ENCODE measurements at places on chromosomes 2 and 18.
A peak's percentile ranks its signal among the peaks of the same experiment; 100 is the strongest.

DNA sequence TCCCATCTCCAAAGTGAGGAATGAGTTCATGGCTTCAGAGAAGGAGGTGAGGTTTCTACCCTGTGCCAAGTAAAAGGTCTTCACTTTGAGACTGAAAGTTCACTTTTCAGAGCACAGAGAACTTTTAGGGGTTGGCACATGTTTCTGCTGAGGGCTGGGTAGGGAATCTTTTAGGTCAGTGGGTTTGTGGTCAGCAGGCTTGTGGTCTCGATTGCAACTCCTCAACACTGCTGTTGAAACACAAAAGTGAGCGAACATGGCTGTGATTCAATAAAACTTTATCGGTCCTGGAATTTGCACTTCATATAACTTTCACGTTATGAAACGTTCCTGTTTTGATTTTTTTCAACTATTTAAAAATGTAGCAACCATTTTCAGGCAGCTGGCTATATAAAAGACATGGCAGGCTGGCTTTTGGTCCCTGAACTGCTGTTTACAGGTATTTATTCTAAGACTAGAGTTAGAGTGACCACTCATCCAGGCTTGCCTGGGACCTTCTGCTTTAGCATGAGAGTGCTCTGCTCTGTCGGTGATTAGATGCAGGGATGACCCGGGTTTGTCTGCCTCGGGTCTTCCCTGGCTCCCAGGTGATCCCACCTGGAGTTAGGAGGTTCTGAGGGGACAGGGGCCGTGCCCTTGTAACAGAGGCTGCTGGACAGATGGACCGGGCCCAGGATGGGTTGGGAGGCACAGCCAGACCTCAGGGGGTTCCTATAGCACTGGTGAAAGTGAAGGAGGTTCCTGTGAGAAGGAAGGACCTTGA is 62.7 kb upstream of the TAF1B start:
- no peak for DNase-seq

GRCh38 chr2:23399674-23400261 is 14.8 kb downstream of the KLHL29 start:
- DNase-seq = no peak

DNA sequence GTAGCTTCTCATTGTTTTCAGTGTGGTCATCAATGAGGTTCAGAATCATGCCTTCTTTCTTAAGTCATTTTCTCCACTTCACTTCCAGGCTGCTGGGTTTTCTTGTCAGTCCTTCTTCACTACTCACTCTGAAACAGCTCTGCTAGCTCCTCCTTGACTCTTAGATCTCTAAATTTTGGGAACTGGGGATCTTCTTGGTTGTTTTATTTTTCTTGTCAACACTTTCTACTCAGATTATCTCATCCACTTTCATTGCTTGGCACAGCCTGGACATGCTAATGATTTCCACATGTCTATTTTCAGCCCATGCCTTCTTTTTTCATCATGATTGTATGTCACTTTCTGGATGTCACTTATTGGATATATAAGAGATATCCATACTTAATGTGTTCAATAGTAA is 517.8 kb upstream of the DSEL start:
- DNase-seq = no peak

GRCh38 chr2:16223841-16224177 is 283.5 kb downstream of the MYCN start:
- DNase-seq = no peak

DNA sequence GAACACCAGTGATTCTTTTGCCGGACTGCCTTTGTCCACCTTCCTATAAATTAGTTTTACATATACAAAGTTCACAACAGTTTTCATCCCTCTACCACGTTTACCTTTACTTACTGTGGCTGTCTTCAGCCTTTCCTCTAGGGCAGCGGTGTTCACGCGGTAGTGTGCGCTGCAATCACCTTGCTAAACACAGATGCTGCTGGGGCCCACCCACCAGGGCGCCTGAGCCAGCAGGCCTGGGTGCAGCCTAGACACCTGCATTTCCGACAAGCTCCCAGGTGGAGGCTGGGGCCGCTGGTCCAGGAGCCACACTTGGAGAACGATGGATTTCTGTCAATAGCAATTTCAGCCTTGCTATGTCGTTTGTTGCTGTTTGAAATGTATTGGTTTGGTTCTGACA is 83.1 kb downstream of the NDUFA10 start:
- DNase-seq = no peak

DNA sequence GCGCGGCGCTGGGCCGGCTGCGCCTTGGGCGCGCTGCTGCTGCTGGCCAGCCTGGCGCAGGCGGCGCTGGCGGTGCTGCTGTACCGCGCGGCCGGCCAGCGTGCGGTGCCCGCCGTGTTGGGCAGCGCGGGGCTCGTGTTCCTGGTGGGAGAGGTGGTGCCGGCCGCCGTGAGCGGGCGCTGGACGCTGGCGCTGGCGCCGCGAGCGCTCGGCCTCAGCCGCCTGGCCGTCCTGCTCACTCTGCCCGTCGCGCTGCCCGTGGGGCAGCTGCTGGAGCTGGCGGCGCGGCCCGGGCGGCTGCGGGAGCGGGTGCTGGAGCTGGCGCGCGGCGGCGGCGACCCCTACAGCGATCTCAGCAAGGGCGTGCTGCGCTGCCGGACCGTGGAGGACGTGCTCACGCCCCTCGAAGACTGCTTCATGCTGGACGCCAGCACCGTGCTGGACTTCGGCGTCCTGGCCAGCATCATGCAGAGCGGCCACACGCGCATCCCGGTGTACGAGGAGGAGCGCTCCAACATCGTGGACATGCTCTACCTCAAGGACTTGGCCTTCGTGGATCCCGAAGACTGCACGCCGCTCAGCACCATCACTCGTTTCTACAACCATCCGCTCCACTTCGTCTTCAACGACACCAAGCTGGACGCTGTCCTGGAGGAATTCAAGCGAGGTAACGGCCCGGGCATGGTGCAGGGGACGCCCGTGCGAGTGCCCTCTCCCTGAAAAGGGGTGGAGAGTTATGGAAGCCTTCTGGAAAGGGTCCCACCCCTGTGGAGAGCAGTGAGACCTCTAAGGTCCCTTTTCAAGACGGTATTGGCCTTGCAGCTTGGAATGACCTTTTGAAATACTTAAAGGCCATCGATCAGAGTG is 1.0 kb downstream of the CNNM3 start:
- no peak for DNase-seq

DNA sequence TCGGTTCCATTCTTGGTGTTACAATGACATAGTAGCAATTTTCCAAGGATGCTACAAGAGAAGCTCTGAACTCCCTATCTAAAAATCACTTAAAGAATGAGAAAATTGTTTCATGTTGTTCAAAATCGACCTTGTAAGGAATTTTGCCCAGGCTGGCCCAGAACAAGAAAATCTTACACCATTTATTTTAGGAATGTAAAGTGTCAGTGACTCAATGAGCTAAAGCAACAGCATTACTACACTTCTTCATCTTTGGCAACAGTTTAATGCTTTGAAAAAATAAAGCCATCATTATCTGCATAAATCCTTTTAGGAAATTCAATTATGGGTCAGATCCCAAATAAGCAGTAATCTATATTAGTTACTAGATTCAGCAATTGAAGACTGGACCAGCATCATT is 38.6 kb downstream of the SLC25A12 start:
- DNase-seq = no peak

DNA sequence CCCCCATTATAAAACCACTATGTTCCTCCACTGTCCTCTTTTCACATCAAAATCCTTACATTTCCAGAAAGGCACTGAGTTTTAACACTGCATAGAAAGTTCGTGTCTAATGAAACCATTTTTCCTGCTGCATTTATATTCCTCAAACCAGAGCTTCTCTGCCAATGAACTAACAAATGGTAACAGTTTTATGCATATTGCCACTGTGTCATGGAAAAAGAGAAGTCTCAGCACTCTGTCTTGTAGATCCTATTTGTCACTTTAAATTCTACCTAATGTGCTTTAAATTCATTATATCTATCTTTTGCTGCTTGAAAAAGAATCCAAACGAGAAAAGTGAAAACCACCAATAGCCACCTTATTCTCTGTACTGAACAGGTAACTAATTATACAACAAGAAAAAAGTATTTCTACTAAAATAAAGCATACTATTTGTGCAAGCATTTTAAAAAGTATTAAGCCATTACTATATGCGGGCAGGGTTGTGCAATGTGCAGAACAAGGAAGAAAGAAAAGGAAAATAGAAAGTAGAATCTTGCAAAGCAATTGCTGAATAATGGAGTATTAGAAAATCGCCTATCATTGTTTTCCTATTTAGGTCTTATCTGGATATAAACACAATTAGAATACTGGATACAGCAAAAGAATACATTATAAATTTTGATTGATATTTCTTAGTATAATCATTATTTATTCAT is 328.9 kb downstream of the ZEB2 start:
- no peak for DNase-seq

GRCh38 chr2:191676790-191677645 is 918 bp upstream of the NABP1 start:
- DNase-seq = no peak

DNA sequence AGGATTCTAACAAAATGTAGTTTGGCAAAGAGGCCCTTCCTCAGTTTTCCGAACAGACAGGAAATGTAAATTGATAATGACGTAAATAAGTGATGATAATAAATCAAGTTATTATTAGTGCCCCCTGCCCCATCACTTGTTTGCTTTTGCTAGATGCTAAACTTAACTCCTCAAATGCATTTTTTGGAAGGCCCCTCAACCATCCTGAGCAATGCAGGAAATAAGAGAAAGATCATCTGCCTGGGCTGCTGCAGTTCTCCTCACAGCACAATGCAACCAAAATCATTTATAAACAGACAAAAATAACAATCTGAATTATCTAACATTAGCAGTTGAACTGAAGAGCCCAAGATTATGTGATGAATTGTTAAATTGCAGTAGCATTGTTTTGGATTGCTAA is 62.6 kb upstream of the PSMD14 start:
- DNase-seq = no peak

- DNase-seq = no peak
Measured at GRCh38 chr2:26957534-26957933, 12.9 kb upstream of the MAPRE3 start.

- DNase-seq = no peak
Measured at GRCh38 chr2:22273853-22274252, 1111.1 kb upstream of the KLHL29 start.

DNA sequence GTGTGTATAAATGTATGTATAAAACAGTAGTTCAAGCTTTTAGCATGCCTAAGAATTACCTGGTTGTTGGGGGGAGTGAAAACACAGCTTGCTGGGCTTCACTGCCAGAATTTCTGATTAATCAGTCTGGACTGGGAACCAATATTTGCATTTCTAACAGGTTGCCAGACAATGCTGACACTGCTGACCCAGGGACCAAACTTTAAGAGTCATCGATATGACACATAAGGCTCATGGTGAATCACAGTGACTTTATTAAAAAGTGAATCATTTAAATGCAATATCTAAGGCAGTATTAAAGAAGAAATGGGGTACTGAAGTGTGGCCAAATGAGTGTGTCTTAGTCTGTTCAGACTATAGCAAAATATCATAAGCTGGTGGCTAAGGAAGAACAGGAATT is 195.9 kb upstream of the DTNA start:
- DNase-seq = no peak

- no peak for DNase-seq
Measured at GRCh38 chr2:239052798-239053665, 205.1 kb downstream of the TWIST2 start.

DNA sequence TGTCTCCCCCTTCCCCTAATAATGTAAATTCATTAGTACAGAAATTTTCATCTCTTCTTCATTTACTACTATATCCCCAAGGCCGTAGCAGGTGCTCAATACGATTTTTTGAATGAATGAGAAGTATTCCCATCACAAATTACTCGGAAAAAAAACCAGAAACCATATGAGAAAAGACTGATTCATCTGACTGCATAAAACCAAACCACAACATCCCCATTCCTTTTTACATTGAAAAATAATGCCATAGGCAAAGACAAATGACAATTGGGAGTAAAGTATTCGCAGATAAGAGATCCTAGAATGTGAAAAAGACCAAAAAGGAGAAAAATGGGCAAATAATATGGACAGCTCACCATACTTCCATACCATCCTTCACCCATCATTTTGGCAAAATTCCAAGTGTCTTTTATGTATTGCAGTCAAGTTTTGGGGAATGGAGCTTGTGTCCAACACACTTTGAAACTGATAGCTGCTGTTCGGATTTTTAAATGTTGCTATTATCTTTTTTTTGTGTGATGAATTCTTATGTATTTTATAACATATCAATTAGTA is 1.5 kb downstream of the ZC3H8 start:
- no peak for DNase-seq

- no peak for DNase-seq
Measured at GRCh38 chr2:216071111-216071851, 10.3 kb downstream of the PECR start.

DNA sequence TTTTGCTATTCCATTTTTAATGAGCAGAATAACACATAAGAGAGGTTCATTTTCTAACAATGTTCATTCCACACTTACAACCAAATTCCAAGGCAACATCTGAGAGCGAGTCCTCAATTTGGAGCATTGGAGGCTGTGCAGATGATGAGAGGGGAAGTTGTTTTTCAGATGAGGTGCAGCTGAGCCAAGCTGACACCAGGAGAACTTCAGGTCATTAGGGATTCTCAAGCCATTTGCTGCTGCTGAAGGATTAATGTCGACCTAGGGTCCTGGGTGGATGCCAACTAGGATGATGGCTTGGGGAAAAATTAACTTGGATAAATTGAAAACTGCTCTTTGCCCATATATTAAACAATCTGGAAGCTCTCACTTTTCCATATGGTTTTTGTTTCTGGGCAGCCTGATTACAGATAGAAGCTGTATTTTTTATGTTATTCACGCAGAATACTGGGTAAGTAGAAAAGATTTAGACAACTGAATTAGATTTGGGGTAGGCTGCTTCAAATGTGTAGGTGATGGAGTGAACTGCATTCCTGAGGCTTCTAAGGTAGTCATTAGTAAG is 206.4 kb upstream of the SLC39A10 start:
- DNase-seq = no peak

GRCh38 chr2:160063879-160064612 is 1.6 kb upstream of the PLA2R1 start:
- no peak for DNase-seq

- no peak for DNase-seq
Measured at GRCh38 chr18:45252474-45252873, 362.8 kb upstream of the SLC14A2 start.

- DNase-seq = no peak
Measured at GRCh38 chr2:239693761-239694415, 293.1 kb upstream of the HDAC4 start.

GRCh38 chr2:64017811-64018700 is 1.2 kb downstream of the VPS54 start:
- DNase-seq = peak; percentile 28

Measured in NCI-H2081 treated with DMSO at 0.1 percent for 48 hours (cell line).